CD8-positive, alpha-beta memory T cell (primary cell): ENCODE measurements at places on chromosomes 4 and X. TPM values are rescaled to one million over a fixed set of nuclear protein-coding genes. Genes with fewer than 3 reads are reported as not detected.

GRCh38 chr4:109816082-109816442 is 500 bp downstream of the GAR1 start:
- peaks cover 12% of the 10 kb centered on the region for H3K36me3 ChIP-seq
- peak overlapping the region; percentile 97 for H3K4me3 ChIP-seq
- peak; percentile 30 for DNase-seq
- H3K27ac ChIP-seq = peak overlapping the region; percentile 99

The DUSP9 gene
- polyA plus RNA-seq = 0.08 TPM

GRCh38 chr4:183171484-183172267 is 72.6 kb downstream of the WWC2 start:
- H3K27me3 ChIP-seq = no peaks in the 10 kb centered on the region
- no peak overlapping the region for H3K4me3 ChIP-seq
- no peak for DNase-seq
- no peaks in the 10 kb centered on the region for H3K36me3 ChIP-seq
- H3K27ac ChIP-seq = no peak overlapping the region

The OPN1LW gene
- not detected for polyA plus RNA-seq

DNA sequence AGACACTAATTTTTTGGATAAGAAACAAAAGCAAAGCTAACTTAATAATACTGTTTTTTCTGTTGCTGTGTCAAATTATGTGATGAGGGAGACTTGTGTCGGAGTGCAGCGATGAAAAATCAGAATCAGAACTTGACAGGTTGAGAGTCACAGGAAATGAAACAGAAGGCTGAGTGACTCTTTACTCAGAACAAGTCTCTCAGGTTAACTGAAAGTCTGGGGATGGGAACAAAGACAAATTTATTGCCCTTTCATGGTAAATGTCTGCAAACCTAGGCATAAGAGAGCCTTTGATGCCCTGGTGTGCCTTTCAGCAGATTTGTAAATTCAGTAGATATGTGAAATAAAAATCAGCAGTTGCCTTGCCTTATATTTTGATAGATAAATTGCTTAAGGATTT is 96.0 kb downstream of the ADGRL3 start:
- no peaks in the 10 kb centered on the region for H3K36me3 ChIP-seq
- no peak overlapping the region for H3K27ac ChIP-seq
- H3K4me3 ChIP-seq = no peak overlapping the region

DNA sequence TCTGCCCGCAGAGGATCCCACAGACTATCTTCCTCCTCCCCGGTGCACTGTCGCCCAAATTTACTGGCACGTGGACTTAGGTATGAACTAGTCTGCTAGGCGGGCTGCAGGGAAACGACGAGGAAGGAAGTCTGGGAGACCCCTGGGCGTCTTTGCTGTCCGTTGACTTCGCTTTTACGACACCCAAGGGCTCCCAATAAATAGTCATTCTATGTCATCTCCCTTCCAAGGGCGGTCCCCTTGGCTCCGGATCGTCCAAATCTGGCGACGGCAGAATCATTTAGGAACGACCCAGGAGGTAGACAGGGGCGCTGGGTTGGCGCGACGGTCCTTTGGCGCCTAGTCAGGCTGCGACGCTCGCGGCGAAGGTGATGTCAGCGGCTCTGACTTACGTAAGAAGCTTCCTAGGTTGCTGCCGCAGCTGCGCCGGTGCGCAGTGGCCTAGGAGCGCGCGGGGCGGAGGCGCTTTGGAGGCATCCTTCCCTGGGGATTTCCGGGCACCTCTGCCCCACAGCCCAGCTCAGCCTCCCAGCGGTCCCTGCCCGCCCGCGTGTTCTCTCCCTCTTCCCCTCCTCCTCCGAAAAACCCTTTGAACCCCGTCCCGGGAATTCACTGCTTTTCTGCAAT is 2.2 kb downstream of the NHS start:
- no peaks in the 10 kb centered on the region for H3K27me3 ChIP-seq
- no peaks in the 10 kb centered on the region for H3K36me3 ChIP-seq
- no peak for DNase-seq
- no peak overlapping the region for H3K4me3 ChIP-seq

DNA sequence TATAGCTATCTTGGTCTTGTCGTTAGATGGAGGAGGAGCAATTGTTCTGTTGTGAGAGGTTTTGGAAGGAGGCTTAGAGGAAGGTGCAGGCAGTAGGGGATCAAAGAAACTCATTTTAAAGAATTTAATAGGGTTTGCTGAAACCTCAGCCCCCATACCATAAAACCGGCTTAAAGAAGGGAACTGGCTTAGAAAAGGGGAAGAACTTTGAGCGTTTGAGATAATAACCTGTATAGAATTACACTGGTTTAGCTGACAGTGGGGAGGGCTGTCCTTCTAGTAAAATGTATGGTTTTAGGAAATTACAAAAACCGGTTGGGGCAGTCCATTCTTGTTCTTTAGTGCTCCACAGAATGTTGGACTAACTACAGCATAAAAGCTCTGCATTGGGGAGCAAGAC is 128.1 kb downstream of the KDM6A start:
- H3K4me1 ChIP-seq = peaks cover 23% of the 10 kb centered on the region
- H3K27ac ChIP-seq = no peak overlapping the region
- H3K36me3 ChIP-seq = no peaks in the 10 kb centered on the region
- no peaks in the 10 kb centered on the region for H3K27me3 ChIP-seq
- DNase-seq = no peak
- no peak overlapping the region for H3K4me3 ChIP-seq

GRCh38 chr4:143294310-143294709 is 42.4 kb upstream of the GAB1 start:
- DNase-seq = no peak
- no peaks in the 10 kb centered on the region for H3K4me1 ChIP-seq
- H3K27me3 ChIP-seq = no peaks in the 10 kb centered on the region
- no peaks in the 10 kb centered on the region for H3K36me3 ChIP-seq

The TIGD4 gene
- 0.29 TPM for polyA plus RNA-seq

DNA sequence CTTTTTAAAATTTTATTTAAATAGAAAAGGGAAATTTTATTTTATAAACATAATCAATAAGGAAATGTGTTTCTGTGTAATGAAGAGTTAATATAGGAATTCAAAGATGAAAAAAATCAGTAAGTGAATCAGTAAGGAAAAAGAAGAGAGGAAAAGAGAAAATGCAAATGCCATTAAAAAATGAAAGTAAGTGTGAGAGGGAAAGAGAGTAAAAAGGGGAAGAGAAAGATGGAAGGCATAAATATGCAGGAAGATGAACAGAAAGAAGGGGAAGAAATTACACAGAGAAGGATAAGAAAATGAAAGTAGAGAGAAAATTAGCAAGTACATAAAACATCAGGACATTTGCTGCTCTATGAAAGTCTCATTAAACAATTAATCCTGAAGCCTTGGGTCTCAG is 349.9 kb downstream of the FSTL5 start:
- no peaks in the 10 kb centered on the region for H3K27me3 ChIP-seq
- H3K36me3 ChIP-seq = no peaks in the 10 kb centered on the region

GRCh38 chr4:90093526-90093925 is 33.7 kb upstream of the CCSER1 start:
- DNase-seq = no peak
- H3K27me3 ChIP-seq = no peaks in the 10 kb centered on the region
- H3K36me3 ChIP-seq = no peaks in the 10 kb centered on the region
- no peak overlapping the region for H3K4me3 ChIP-seq
- no peaks in the 10 kb centered on the region for H3K4me1 ChIP-seq

- H3K27ac ChIP-seq = no peak overlapping the region
- no peaks in the 10 kb centered on the region for H3K4me1 ChIP-seq
- H3K27me3 ChIP-seq = no peaks in the 10 kb centered on the region
- H3K4me3 ChIP-seq = no peak overlapping the region
- no peak for DNase-seq
- no peaks in the 10 kb centered on the region for H3K36me3 ChIP-seq
Observed at GRCh38 chrX:37812110-37812509, 32.3 kb downstream of the CYBB start.

DNA sequence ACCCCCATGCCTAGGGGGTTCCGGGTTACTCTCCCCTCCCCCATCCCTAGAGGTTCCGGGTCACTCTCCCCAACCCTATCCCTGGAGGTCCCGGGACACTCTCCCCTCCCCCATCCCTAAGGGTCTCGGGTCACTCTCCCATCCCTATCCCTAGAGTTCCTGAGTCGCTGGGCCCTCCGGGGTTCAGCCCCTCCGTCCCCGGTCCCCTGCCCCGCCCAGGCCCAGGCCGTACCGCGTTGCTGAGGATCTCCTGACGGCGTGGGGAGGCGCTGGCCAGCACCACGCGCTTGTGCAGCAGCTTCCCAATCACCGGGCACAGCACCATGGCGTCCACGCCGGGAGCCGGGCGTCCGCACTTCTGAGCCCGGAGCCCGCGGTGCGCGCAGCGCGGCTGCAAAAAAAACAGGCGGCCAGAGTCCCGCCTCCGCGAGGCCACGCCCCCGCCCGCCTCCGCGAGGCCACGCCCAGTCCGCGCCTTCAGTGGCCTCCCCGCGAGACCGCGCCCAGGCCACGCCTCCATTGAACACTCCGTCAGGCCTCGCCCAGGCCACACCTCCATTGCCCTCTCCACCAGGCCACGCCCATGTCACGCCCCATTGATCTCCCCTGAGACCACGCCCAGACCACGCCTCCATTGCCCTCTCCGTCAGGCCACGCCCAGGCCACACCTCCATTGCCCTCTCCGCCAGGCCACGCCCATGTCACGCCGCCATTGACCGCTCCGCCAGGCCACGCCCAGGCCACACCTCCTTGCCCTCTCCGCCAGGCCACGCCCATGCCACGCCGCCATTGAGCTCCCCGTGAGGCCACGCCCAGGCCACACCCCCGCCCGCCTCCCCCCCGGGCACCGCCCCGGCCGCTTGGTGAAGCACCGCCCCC is at the start of gene ASMTL:
Gene ASMTL (minus strand): TSS at position 394 of the 879 bp plus-strand sequence. CDS start 69 bp downstream, at position 325.
- H3K4me3 ChIP-seq = peak within 1 kb of the TSS; percentile 59
- H3K27ac ChIP-seq = peak within 1 kb of the TSS; percentile 69
- H3K36me3 ChIP-seq = no peaks in the 10 kb centered on the region

GRCh38 chr4:70023218-70023617 is 5.0 kb upstream of the HTN3 start:
- H3K36me3 ChIP-seq = no peaks in the 10 kb centered on the region
- DNase-seq = no peak
- no peak overlapping the region for H3K4me3 ChIP-seq
- no peaks in the 10 kb centered on the region for H3K27me3 ChIP-seq
- no peak overlapping the region for H3K27ac ChIP-seq
- no peaks in the 10 kb centered on the region for H3K4me1 ChIP-seq

GRCh38 chrX:96883608-96884007 is at the start of gene RPA4:
TSS of gene RPA4 (plus strand) at chrX:96883908. CDS start at chrX:96884311, 403 bp downstream.
- no peaks in the 10 kb centered on the region for H3K4me1 ChIP-seq
- H3K4me3 ChIP-seq = no peak within 1 kb of the TSS
- no peaks in the 10 kb centered on the region for H3K36me3 ChIP-seq
- no peak within 1 kb of the TSS for H3K27ac ChIP-seq
- no peak for DNase-seq
- no peaks in the 10 kb centered on the region for H3K27me3 ChIP-seq

The TCP11X2 gene
- not detected for polyA plus RNA-seq

The NXF2B gene
- not detected for polyA plus RNA-seq

DNA sequence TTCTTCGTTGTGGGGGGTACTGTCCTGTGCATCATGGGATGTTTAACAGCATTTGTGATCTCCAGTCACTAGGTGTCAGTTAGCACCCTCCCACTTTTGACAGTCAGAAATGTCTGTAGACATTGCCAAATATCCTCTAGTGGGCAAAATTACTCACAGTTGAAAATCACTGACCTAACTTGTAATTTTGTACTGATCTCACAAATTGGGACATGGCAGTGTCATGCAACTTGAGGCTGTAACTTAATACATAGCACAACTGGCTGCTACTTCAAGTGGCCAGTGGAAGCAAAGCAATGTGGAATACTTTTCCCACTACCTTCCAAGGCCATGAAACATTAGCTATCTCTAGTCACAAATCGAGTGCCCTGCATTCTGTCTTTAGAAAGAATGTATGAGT is 23.2 kb upstream of the TSPAN7 start:
- no peaks in the 10 kb centered on the region for H3K27me3 ChIP-seq
- no peaks in the 10 kb centered on the region for H3K4me1 ChIP-seq
- no peak for DNase-seq
- no peak overlapping the region for H3K27ac ChIP-seq

The EVC2 gene
- polyA plus RNA-seq = 1.3 TPM

The VEGFC gene
- not detected for polyA plus RNA-seq

The ITIH6 gene
- not detected for polyA plus RNA-seq

The ZNF275 gene
- 5.4 TPM for polyA plus RNA-seq

DNA sequence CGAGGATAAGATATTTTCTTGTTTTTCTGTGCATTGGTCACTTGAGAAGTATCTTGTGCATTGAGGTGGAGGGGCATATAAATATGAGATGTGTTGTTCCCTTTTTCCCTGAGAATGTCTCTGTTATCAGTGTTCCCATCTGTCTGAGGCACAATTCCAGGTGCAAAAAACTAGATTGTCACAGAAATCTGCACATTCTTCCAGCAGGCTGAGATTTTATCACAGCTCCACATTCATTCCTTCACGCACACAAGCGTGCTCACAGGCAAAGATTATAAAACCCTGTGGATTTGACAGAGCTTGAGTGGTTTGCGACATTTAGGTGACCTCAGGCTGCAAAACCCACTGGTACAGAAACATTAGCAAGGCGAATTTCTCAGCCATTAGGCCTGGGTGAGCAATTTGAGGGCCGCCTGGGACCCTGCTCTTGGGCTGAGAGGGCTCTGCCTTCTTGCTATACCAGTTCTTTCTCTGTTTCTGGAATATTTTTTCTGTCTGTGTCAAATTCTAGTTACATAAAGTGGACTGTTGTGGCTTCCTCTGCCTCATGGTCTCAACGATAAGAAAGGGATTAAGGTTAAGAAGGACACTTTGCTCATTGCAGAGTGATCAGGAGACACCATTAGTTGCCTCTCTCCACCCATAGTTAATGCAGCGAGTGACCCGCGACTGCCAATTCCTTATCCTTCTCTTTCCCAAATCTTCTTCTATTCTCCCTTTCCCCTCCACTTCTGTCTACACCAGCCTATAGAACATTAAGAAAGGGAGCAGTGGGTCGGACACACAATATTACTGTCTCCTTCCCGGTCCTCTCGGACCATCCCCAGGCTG is 86.7 kb upstream of the C1QTNF7 start:
- no peak overlapping the region for H3K4me3 ChIP-seq
- H3K4me1 ChIP-seq = no peaks in the 10 kb centered on the region
- H3K27ac ChIP-seq = no peak overlapping the region

The ARMCX4 gene
- 0.78 TPM for polyA plus RNA-seq

DNA sequence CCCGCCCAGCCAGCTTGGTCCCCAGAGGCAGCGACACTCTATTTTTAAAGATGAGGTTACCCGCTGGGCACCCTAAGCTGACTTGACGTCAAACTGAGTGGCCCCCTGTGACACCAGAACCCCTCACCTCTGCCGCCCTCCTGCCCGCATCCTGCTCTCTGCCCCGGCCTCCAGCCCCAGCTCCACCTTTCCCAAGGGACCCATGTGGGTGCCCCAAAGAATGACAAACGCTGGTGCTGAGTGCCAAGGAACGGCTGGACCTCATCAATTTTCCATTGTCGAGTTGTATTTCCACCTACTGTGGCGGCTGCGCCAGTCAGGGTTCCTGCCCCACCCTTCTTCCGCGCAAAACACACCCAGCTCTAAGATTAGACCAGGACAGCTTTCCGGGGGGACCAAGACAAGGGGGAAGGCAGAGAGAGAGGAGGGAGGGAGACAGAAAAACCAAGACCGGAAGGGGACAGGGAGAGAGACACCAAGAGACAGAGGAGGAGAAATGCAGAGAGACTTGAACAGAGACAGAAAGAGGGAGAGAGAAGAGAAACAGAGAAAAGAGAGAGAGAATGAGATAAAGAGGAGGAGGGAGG is 2.0 kb downstream of the PRKX start:
- peak overlapping the region; percentile 67 for H3K27ac ChIP-seq
- peak; percentile 54 for DNase-seq
- H3K27me3 ChIP-seq = no peaks in the 10 kb centered on the region
- peak overlapping the region; percentile 75 for H3K4me3 ChIP-seq
